Stimulated activated CD8-positive, alpha-beta memory T cell treated with anti-CD3 and anti-CD28 coated beads, Interleukin-7, amount 100 ng/mL, for 4 hours (primary cell): ENCODE measurements at places on chromosomes 3 and 15.

GRCh38 chr3:94453864-94454263, 391.0 kb downstream of the NSUN3 start:
- DNase-seq = no peak

- peak; percentile 43 for DNase-seq
Measured at GRCh38 chr15:31458596-31459399, 132.2 kb downstream of the KLF13 start.

DNA sequence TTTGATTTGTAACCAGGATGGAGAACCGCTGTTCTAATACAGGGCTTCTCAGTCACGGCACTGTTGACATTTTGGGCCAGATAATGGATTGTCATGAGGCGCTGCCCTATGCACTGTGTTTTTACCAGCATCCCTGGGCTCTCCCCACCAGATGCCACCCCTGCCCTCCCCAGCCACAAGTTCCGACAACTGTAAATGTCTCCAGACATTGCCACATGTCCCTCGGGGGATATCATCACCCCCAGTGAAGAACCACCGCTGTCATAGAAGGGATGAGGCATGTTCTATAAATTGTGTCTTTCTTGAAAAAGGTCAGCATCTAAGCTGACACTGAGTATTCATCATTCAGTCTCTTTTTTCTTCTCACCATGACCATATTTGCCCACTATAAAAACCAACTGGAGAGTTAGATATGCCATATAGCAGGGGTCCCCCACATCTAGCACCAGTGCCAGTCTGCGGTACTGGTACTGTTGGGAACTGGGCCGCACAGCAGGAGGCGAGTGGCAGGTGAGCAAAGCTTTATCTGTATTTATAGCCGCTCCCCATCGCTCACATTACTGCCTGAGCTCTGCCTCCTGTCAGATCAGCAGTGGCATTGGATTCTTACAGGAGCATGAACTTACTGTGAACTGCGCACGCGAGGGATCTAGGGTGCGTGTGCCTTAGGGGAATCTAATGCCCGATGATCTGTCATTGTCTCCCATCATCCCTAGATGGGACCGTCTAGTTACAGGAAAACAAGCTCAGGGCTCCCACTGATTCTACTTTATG, 260.5 kb upstream of the ST8SIA2 start:
- no peak for DNase-seq

DNA sequence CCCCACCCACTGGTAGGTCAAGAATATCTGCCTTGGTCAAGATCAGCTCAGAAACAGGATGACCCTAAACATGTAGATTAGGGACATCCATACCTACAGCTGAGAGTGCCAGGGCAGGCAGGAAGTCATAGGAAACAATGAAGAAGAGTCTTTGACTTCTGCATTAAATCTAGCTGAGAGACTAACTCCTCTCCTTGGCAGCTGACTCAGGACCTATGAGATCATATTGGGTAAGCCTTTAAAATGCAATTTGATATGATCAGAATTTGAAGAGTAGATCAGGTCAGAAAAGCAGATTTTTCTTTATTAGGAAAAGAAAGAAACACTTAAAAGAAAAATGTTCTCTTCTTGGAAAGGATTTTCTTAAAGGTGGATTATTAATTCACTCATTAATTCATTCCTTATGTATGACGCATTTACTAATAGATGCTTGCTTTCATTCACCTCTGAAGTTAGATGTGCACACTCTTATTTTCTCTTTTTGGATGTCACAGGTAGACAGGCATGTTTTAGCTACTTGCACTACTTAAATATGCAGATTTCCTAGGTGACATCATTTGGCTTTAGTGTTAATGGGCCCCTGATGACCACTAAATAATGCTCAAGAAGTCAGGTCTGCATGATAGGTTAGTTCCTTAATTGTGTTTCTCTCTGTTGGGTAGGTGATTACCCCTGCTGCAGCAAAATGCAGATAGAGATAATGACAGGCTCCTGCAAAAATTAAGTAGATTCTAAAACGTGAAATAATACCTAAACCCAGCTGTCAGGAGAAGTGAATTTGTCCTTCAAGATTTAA, 35.7 kb upstream of the GSK3B start:
- DNase-seq = no peak

DNA sequence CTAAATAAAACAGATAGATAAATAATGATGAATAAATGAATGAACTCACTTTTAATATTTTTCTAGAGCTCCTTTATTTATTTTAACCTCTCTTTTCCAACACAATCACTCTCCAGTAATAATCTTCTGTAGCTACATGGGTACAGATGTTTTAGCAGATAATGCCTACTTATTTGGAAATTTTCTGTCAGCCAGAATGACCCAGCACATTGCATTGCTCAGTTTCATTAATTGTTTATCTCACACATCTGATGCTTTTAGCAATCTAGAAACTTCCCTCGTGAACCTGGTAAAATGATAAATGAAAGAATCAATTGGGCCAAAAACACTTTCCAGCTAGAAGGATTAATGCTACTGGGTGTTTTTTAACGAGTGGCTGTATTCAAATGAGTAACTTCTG, 14.9 kb upstream of the MYH15 start:
- no peak for DNase-seq

- no peak for DNase-seq
Measured at GRCh38 chr15:59821286-59821685, 132.2 kb upstream of the BNIP2 start.

DNA sequence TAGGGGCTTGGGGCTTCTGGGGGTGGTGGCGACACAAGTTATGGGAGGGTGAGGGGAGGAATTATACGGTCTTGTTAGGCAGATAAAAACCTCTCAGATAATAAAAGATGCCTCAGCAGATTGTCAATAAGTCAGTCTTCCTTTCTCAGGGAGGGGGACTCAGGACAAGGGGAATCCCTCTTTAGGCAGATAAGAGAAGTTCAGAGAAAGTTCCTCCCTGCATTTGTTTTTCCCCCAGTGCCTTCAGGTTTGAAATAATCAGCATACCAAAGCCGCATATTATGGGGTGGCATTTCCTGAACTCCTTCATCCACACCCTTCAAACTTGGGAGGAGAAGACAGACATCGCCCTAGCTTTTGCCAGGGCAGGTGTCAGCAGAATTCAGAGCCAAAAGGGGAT, 8.5 kb downstream of the PPCDC start:
- no peak for DNase-seq

- no peak for DNase-seq
Measured at GRCh38 chr3:140078343-140078742, 143.4 kb downstream of the CLSTN2 start.

- no peak for DNase-seq
Measured at GRCh38 chr15:48814286-48814685, 3.4 kb upstream of the CEP152 start.

- DNase-seq = no peak
Measured at GRCh38 chr3:188269040-188269439, 115.1 kb downstream of the LPP start.

- no peak for DNase-seq
Measured at GRCh38 chr15:62644216-62644888, 398.2 kb upstream of the TPM1 start.

DNA sequence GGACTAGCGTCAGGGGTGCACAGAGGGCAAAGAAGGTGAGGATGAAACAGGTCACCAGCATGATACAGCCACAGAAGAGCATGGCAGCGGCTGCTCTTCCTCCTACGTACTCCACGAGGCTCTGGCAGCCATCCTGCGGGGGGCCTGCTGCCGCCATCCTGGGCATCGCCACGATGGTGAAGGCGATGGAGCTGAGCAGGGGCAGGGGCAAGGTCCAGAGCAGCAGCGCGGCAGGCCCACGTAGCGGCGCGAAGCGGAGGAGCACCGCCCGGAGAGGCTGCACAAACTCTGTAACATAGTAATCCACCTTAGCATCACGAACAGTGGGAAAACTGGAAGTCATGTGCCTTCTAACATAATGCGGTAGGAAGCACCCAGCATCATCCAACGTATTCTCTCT, 491.6 kb downstream of the PYDC2 start:
- DNase-seq = no peak

DNA sequence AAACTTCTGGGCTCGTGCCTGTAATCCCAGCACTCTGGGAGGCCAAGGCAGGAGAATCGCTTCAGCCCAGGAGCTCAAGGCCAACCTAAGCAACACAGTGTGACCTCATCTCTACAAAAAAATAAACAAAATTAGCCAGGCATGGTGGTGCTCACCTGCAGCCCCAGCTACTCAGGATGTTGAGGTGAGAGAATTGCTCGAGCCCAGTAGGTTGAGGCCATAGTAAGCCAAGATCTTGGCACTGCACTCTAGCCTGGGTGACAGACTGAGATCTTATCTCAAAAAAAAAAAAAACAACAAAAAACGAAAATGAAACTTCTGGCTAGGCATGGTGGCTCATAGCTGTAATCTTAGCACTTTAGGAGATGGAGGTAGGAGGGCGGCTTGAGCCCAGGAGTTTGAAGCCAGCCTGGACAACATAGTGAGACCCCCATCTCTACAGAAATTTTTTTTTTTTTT, 53.7 kb downstream of the PIK3CB start:
- peak; percentile 11 for DNase-seq
